ENCODE measurements at places on chromosomes 3 and 15. TPM values are rescaled to one million over a fixed set of nuclear protein-coding genes. Genes with fewer than 3 reads are reported as not detected.

- DNase-seq, result no peak
Observed at GRCh38 chr15:84834969-84835368, 17.8 kb downstream of the ALPK3 start.

The CLDND1 gene
- total RNA-seq, result 361 TPM

The GP9 gene
- total RNA-seq, result not detected

The HOMER2 gene
- total RNA-seq, result 10.9 TPM

The MRPS25 gene
- total RNA-seq, result 40.7 TPM

The CHRD gene
- not detected for total RNA-seq

The DNAH12 gene
- total RNA-seq, result 0.26 TPM

The ARHGEF26 gene
- total RNA-seq, result 0.31 TPM
